ENCODE measurements at places on chromosomes 2 and 18.

DNA sequence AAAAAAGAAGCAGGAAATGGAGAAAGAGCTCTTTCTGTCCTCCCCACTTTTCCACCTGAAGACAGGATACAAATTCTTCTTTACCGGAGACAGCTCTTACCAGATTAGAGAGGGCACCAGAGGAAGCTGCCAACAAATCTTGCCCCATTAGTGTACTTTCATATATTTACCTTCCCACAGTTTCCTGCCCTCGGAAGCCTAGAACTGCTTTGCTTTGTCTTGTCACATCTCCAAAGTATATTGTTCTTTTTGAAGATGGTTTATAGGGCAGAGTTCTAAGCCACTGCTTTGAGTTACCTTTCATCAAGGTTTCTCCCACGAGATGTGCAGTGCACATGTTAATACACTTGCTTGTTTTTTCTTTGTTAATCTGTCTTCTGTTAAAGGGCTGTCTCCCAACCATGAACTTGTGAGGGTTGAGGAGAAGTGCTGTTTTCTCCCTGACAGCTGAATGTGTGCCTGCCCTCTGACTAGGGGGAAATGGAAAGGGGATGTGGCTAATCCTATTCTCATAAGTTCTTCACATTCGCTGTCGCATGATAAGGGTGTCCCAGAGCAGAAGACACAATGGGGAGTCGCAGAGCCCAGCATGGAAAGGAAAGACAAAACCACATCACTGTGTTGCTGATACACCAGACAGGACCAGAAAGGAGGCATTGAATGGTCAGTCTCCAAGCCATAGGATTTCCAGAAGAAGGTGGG is 24.2 kb downstream of the CENPA start:
- DNase-seq, result no peak

DNA sequence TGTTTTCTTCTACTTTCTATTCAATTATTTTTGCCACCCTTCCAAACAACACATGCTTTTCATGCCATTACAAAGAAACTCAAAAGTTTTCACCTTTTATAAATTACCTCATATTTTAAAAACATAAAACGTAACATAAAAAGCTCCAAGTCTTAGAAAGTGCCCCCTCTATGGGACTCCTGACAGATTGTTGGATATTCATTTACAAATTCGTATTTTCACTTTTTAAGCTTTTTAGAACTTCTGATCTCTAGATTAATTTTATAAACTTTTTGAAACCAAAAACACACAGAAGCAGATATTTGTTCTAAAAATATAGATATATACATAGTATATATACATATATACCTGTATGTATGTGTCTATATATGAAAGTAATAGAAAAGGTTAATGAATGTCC is 1.5 kb downstream of the COL5A2 start:
- DNase-seq, result no peak

- no peak for DNase-seq
These were observed 50.6 kb downstream of the MSH6 start for GRCh38 chr2:47833516-47833968.

DNA sequence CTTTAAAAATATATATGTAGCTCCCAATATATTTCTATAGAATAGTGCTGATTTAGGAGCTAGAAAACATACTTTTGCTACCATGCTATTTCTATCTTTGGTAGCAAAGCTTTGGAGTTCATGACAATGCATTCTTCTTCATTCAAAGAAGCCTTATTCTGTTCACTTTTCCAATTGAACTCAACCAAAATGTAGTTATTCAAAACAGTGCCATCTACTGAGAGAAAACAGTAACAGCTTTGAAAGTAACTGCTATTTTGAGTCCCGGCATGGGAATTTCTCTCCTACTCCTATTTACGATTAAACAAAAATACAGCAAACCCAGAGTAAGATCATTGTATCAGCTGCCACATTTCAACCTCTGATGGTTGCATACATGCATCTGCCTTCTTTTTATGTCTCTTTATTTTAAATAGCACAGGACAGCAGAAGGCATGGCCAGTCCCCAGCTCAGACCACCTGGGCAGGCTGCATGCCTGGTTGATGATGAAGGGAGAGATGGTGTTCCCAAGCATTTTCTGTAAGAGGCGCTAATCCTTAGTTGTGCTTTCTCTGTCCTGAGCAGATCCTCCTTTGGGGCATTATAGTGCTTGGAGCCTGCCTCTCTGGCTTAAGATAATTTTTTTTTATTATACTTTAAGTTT is 69.7 kb upstream of the SULT1C3 start:
- peak; percentile 12 for DNase-seq

DNA sequence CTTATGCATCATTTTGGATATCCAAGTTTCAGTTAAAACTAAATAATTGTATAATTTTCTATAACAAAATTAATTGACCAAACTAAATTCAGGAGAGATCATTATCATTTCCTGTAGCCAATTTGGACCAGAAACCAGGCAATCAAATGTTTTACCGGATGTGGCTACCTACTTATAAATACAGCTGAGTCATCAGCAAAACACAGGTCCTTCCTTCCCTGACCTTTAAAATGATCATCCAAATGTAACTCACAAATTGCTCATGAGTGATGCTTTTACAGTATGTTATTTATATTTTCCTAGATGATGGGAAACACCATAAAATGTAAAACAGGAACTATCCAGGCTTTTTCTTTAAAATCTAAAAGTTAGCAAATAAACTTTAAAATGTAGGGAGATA is 133.7 kb downstream of the CBLN2 start:
- DNase-seq, result no peak

GRCh38 chr2:72956936-72957335 is 39.6 kb downstream of the EMX1 start:
- DNase-seq, result no peak

Measured in dermis microvascular lymphatic vessel endothelial cell (primary cell).